ENCODE measurements at places on chromosomes 6 and 20.

DNA sequence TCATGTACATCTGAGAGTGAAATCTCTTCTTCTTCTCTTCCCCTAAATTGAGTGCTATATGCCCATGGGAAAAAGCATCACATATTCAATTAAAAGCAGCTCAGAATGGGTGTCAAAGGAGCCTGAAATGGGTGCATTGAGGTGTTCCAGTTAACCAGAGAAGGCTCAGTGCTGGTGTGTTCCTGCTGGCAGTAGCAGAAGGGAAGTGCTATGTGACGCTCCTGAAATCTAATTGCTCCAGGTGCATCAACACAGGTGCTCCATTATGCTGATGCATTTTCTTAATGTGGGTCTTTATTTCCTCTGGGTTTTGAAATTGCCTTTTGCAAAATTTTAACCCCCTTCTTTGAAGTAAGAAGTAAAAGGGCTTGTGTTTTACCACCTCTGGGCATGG lies 17.9 kb downstream of the SLC22A2 start:
- DNase-seq, result no peak

DNA sequence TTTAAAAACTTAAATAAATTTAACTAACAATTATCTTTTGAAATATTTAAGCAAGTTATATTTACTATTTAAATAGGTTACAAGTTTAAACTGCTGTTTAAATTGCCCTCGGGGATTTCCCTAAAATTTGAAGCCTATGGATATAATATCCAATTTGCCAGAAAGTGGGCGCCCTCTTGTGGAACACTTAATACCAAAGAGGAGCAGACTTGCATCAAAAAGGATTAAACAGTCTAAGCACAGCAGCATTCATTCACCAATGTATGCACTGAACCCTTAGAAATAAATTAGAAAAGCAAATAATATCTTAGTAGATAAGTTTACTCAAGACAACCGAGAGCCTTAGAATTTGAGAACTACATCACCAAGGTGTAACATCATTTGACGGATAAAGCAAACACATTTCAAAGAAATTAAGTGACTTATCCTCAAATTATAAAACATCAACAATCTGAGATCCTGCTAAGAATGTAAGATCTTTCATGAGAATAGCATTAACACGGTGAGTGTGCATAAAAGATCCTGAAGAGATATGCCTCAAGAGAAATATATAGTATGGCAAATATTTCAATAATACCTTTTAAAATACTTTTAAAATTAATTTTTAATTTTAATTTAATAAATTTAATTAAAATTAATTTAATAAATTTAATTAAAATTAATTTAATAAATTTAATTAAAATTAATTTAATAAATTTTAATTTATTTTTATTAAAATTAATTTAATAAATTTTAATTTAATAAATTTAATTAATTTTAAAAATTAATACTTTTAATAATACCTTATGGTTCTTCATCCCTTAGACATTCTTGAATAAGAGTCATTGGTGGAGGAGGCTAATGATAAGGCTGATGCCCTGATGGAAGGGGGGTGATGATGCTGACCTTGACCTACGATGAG lies 11.5 kb upstream of the MEP1A start:
- peak; percentile 4 for DNase-seq

DNA sequence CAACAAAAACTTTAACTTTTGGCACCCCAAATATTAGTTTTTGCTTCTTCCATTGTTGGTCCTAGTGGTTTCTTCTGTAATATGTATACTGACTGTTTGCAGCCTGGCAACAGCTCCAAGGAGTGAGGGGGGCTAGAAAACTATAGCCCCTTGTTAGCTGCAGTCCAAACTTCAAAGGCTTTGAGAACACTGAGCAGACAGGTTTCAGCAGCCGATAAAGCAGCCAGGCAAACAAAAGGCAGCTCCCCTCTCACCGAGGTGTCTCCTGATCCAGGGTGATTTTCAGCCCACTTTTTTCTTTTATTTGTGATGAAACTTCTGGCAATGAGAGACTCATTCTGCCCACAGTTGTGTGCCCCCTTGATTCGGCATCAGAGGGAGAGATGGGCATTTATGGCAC lies 80.7 kb downstream of the OLIG3 start:
- DNase-seq, result no peak

GRCh38 chr6:617456-618100 lies 39.3 kb downstream of the HUS1B start:
- no peak for DNase-seq

DNA sequence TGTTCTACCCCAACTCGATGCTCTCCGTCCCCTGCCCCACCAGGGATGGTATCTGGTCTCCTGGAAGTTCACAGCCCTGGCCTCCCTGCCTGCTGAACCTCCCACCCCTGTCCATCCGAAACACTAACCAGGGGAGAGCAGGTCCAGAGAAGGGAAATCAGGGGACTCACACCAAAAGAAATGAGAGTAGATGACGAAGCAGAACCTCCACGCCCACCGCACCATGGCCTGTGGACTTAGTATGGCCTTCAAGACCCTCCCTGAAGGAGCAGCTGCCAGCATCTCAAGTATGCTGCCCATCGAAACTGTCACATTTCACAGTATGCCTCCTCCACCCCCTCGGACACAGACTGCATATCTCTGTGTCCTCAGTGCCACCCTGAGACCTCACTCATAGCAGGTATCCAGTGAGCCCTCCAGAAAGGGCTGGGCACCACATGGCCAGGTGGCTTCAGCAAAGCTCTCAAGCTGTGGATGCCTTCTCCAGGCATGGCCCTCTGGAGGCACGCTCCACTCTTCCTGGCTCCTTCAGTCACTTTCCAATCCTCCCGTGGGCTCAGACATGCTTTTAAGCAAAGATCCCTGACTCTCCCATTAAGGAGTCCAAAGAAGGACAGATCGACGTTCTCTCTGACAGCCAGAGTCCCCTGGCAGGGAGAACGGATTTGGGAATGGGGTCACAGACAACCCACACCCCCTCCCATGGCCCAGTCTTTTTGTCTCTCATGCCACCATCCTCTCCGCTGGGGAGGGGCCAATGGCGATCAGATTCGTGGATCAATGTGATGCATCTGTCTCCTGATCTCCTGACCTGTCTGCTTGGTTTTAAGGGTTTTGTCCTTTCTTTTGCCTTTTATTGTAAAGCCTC lies 158.4 kb downstream of the ANKRD60 start:
- DNase-seq, result no peak

- DNase-seq, result no peak
These were observed 43.3 kb downstream of the LRRC1 start for GRCh38 chr6:53837865-53838769.

DNA sequence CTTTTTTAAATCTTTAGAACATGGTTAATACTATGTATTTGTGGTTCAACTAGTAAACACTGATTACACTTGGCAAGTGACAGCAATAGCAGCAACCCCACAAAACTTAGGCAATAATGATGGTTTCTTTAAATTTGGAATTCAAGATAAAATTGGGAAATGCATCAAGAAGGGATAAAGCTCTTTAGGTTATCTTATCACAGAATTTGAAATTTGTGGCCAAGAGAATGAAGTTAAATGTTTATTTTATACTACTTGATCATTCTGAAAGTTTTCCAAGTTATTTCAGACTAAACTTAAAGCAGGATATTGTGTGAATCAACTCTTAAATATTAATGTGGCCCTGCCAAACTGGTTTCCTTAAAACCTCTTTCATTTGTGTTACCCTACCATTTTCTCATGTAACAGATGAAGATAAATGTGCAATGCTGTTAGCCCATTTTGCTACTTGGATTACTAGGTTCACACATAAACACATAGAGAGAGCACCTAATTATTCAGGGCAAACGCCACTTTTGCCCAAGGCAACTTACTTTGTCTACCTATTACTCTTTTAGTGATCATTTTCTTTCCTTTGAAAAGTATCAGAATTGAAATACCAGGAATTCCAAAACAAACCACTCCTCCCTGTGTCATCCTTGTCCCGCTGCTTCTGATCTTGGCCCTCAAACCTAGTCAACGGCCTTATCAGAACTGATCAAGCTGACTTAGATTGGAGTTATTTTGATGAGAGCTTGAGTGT lies 186.7 kb upstream of the TENT5A start:
- DNase-seq, result no peak

DNA sequence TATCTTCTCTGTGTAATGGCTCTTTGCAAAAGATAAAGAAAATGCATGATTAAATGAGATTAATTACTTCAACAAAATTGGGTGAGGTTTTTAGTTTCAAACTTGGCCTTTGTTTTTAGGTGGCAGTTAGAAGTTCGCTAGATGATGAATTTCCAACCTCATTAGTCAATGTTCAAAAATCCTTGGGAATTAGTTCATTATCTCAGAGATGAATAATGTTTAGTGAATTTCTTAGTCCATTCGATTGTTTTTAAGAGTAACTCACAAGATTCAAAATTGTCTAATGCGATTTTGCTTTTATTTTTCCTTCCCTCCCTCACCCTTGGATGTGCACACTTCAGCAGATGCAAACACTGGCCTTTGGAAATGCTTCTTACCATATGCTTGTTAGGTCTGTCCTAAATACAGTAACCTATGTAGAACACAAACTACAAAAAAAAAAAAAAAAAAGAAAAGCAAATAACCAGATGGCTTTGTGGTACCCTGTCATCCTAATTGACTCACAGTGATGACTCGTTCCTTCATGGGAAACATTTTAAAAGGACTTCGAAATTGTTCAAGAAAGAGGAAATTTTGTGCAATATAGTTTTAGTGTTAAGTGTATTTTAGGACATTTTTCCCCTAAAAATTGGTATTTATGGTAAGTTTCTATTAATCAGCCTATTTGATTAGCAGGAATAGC lies 66.7 kb downstream of the FAM229B start:
- no peak for DNase-seq

DNA sequence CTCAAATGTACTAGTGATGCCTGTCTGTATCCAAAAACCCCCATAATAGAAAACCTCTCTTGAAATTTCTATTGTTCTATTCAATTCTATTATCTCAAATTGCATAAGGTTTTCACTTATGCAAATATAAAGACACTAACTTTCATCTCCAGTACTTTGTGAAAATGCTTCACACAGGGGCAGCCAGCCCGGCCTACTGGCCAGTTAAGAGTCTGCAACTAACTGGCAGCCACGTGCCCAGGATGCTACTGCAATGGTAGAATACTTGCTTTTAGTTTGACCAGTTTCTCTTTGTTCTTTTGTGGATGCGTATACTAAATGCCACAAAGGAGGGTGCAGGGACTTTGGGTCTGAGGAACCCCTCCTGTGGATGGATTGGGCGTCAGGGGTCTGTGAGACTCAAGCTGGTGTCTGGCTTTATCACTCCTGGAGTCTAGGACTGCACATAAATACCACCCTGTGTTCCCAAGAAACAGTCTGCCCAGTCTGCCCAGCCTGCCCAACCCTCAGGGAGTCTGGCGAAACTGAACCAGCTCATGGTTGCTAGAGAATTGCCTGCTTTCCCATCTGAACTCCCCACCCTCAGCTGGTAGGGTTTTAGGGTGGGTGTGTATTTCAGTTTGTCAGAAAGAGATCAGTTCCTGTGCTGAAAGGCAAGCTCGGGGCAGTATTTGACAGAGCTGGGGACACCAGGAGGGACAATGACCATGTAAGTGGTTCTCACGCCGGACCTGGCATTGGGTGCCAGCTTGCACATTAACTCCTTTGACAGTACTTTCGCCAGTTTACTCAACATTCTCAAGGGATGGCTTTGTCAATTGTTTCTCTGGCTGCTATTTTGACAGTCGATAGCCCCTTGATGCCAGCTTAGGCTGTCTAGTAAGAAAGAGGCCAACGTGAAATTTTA lies 558.2 kb upstream of the JAG1 start:
- DNase-seq, result no peak

GRCh38 chr6:167087857-167088354 lies 35.0 kb upstream of the CCR6 start:
- no peak for DNase-seq

- DNase-seq, result no peak
These were observed 62.4 kb upstream of the TNFAIP3 start for GRCh38 chr6:137804637-137805036.

GRCh38 chr6:83359638-83360037 lies 71.2 kb downstream of the ME1 start:
- DNase-seq, result no peak

GRCh38 chr6:35021004-35021403 lies 120.1 kb downstream of the TCP11 start:
- DNase-seq, result no peak

GRCh38 chr20:44780226-44780625 lies 30.1 kb downstream of the RIMS4 start:
- no peak for DNase-seq

- DNase-seq, result no peak
These were observed 136.3 kb upstream of the SLC22A23 start for GRCh38 chr6:3593161-3593560.

DNA sequence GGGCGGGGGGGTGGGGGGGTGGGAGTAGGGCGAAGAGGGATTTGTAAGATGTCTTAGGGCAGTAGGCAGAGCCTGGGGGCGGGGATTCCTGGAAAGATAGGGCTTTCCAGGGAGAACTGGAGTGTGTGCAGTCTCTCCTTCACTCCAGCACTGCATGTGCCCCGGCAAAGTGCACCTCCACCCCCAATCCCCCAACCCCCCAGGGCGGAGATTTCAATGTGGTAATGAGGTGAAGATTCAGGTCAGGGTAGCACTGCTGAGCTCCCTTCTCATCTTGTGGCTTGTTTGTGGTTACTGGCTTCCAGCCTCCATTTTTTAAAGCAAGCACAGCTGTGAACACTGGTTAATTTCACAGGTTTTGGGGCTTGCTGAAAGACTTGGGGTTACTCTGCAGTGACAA lies 5.9 kb downstream of the TMEM239 start:
- no peak for DNase-seq

GRCh38 chr6:131116755-131117360 lies 18.4 kb upstream of the AKAP7 start:
- DNase-seq, result no peak

DNA sequence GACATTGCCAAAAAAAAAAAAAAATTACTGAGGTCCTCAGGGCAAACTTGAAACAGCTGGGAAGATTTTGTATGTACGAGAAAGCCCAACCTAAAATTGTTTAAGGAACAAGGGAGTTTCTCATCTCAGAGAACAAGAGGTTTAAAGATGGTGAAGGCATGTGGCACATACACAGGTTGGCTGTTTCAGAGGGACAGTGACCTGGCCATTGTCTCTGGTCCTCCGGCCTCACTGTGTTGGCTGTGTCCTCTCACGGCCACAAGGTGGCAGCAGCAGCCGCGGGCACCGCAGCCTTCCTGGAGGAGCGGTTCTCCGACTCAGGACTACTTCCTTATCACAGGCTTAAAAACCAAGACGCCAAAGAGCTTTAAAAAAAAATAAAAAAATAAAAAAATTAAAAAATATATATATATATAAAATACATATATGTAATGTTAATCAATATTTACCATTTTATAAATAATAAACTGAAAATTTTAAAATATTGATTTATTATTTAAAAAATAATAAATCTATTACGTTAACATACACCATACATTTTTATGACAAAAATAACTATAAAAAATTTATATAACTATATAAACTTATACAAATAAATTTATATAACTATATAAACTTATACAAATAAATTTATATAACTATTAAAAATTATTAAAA lies 52.8 kb downstream of the GTF2H5 start:
- no peak for DNase-seq

DNA sequence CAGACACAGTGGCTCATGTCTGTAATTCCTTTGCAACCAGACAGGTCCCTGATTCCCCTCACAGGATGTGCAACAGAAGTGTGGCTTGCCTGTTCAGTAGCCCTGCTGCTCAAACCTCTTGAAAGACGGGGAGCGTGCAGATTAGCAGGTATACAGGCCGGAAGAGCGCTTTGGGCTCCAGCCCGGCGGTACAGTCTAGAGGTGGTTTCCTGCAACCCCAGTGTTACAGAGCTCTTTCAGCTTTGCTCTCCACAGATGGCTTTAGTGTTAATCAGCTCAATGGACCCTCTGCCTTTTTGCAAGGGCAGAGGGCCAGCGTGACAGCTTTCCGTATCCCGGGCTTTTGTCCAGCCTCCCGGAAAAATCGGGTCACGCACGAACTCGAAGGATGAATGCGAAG lies 67.2 kb upstream of the TNFRSF21 start:
- DNase-seq, result no peak

GRCh38 chr6:26592649-26593048 lies 4.1 kb upstream of the ABT1 start:
- DNase-seq, result no peak
